Amniotic stem cell (primary cell): ENCODE measurements at places on chromosomes 12 and 14.

DNA sequence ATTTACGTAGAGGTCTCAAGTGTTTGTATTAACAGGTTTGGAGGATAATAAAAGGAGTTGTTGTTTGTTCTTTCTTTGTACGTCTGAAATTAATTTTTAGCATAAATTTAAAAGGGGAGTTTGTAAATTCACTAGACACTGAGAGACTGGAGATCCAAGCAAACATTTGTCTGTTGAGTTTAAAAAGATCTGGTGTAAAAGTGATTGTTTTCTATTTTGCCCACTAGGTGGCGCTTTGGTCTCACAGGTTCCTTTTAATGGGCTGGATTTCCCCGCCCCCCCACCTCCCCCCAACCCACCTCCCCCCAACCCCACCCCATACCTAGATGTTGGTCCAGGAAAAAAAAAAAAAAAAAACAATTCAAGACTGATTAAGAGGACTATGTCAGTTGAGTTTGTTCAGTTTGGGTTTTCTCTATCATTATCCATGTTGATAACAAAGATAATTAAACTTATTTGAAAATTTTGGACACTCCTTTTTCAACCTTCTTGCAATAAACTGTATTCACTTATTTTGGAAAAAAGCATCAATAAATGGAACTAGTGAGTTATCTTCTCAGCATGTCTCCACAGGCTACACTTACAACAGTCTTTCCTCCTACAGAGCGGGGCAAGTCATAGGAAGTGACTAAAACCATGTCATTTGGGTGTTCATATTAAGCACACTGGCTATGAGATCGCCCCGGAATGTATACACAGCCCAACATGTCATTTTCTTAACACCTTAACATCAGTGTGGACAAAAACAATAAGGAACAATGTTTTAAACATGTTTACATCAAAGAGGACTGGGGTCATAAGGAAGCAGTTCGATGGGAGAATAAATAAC is 841.1 kb downstream of the NRXN3 start:
- DNase-seq: peak; percentile 19

- no peak for DNase-seq
These were observed 348.0 kb upstream of the SOX5 start for GRCh38 chr12:24297516-24297915.

- no peak for DNase-seq
These were observed 10.7 kb downstream of the FGF6 start for GRCh38 chr12:4434706-4435425.

GRCh38 chr12:26629864-26630263 is 203.1 kb downstream of the ITPR2 start:
- DNase-seq: no peak

DNA sequence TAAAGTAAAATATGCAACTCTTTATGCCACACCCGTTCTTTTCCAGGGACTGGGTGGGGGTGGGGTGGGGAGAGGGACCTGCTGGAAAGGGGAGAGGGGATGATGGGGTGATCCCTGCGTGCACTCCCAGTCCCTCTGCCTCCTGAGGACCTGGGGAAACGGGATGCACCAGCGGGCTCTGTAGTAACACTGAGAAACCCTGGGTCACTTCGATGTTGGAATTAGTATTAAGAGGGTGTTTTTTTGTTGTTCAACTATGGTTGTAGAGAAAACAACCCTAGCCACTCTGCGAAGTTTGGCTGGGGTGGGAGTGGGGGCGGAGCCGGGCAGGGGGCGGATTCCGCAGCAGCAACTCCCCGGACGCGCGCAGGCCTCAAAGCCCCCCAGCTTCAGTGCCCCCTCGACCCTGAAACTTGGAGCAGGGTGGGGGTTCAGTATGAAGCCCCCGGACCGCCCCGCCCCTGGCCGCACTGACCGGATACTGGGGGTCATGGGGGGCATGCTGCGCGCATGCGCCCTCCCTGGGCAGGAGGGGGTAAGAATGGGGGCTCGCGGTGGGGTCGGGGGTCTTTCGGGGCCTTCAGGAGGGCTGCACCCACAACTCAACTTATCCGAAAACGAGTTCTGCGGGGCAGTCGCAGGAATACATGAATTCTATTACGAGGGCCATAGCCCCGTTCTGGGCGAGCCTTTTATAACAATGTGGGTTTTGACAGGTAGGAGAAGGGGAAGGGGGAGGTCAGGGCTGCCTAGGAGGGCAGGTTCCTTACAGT is 1.3 kb upstream of the ARHGEF25 start:
- DNase-seq: no peak

- no peak for DNase-seq
These were observed 714 bp upstream of the PSMC6 start for GRCh38 chr14:52706286-52706685.

DNA sequence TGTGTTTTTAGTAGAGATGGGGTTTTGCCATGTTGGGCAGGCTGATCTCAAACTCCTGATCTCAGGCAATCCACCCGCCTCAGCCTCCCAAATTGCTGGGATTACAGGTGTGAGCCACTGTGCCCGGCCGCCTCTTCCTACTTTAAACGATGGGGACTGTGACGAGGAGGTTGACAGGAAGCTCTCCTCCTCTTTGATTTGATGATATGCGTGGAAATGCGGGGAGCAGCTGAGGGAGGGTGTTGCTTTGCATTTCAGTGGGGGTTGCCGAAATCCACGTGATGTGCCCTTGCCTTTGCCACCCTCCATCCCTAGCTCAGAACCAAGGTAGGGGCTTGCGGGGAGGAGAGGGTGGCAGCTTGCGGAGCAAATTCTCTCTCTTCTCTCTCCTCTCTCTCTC is 189.6 kb downstream of the AACS start:
- no peak for DNase-seq

- DNase-seq: no peak
These were observed 70.7 kb downstream of the TAOK3 start for GRCh38 chr12:118302053-118302452.

DNA sequence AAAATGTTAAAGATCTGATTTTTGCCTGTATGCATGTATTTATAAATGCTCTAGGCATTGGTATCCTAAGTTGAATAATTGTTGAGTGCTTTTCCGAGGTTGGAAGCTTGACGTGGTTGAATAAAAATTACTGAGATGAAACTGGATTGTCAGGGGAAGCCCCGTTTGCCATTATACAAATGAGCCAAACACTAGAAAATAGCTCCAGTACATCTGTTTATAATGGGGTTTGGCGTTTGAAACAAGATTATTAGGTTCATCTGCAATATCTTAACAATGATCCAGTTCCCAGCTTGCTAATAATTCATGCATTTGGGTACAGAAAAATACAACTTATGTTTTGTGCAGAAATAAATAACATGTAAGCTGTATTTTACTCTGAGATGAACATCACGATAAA is 789.6 kb downstream of the GALC start:
- DNase-seq: no peak

DNA sequence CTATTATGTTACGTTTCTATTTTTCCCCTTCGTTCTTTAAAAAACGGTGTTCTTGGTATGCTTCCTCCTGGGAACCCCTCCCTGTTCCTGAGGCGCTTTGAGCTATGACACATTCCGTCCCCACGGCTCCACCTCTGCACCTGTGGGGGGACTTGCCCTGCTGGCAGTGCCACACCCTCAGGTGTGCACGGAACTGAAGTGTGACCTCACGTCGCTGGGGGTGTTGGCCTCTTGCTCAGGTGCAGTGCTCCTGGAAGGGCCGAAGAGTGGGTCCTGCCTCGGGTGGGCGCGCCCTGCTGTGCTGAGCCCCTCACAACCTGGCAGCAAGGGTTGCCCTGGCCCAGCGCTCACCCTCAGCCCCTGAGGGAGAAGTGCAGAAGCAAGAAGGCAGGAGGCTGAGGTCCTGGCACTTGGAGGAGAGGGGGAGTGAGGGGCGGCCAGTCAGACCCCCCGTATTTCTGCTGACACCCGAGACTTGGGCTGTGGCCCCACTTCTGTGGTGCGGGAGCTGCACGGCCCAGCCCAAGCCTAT is 4.9 kb downstream of the AMN start:
- no peak for DNase-seq

GRCh38 chr12:50572287-50572686 is 67.5 kb downstream of the DIP2B start:
- no peak for DNase-seq

DNA sequence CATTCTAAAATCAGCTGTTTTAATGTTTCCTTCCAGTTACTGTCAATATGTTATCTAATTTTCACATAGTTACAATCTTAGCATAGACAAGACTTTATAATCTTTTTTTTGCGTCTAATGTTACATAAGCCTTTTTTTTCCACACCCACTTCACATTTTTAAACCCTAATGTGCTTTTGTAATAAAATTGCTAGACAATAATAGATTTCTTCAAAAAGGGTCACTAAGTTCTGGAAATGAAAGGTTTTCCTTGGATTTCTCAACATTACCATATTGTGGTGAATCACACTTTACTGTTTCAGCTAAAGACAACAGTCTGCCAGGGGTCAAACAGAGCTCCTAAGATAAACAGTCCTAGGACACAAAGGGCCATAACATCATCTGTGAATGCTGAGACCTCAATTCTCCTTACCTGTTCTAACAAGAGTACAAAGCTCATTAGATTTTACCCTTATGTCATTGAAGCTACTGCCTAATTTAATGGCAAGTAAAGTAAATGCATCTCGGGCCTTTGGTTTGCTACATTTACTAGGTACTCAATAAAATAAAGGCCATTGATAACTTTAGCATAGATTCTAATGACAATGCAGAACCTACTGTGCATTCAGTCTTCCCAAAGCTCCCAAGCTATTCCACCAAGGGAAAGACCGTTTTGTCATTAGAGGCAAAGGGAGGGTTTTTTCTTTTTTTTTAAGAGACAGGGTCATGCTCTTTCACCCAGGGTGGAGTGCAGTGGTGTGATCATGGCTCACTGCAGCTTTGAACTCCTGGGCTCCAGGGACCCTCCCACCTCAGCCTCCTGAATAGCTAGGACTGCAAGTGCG is 111.2 kb upstream of the SLC38A2 start:
- no peak for DNase-seq

DNA sequence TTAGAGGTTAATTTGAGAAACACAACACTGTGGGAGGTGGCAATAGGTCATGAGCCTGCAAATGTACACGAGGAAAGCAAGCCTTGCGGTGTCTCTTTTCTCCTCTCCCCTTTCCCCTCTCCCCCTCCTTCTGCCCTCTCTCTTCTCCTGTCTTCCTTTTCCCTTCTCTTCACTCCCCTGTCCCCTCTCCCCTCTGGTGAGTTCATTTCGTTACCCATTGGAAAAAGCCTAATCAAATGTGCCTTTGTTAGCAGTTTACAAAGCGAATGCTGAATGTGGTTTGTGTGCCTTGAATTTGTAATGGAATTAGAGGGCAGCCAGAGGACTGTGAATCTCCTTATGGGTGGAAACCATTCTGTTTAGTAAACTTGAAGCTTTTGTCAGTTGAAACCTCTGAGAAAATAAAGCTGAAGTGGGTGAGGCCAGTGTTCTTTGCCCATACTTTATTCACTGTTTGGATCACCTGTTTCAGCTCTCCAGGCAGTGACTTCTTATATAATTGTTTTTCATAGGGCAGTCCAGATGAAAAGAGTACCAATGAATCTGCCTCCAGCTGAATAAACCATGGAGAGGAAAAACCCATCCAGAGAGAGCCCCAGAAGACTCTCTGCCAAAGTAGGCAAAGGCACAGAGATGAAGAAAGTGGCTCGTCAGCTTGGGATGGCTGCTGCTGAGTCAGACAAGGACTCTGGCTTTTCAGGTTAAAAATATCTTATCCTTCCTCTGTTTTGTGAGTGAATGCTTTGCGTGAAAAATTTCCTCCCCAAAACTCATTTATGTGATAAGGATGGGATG is 7.3 kb downstream of the CIPC start:
- DNase-seq: no peak

DNA sequence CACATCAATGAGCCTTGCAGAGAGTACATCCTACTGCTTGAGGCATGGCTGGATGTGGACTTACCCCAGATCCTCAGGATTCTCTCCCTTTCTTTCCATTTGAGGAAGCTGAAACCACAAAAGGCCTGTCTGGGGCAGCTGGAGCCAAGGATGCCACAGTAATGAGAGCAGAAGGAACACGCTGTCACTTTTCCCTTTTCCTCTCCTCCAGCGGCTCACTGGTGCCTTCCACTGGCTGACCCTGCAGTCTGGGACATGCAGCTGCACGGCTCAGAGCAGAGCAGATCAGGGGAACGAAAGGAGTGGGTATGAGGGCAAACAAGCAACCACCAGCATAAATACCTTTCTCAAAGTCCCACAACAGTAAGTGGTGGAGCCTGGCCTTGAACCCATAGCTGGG is 78.2 kb downstream of the GAS2L3 start:
- no peak for DNase-seq

GRCh38 chr12:12221560-12221959 is 45.3 kb downstream of the LRP6 start:
- DNase-seq: no peak

DNA sequence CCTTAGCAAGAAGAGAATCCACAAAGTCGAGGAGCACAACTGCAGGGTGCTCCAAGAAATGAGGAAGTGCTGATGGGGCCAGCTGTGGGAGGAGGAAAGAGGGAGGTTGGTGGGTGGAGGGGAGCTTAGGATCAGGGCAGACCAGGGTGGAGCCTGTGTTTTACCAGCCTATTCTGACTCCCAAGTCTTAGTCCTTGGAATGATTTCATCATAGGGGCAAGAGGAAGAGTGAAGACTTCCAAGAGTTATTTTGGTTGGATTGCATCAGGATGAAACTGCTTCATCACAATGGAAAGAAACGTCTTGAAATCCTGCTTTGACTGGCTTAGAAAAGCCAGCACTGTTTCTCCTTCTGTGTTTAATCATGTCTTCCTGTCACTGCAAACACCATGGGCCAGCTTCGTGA is 194.0 kb downstream of the DPF3 start:
- peak; percentile 32 for DNase-seq

GRCh38 chr12:92528586-92528985 is 174.2 kb upstream of the PLEKHG7 start:
- no peak for DNase-seq

DNA sequence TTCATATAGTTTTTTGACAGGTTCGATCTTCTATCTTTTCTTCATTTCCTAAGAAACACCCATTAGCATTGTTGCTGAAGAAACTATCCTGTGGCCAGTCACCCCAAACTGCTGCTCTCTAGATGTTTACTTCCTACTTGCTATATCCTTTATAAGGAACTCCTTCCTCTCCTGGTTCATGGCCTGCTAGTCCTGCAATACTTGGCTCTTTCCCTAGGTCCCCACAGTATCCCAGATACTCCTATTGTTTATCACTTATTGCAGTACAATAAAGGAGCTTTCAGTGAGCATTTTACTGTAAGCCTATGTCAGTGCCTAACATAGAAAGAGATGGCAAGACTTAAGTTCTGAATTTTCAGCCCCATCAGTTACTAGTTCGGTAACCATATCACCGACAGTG is 2.8 kb downstream of the ALDH6A1 start:
- no peak for DNase-seq

- peak; percentile 68 for DNase-seq
These were observed 15.9 kb downstream of the TAOK3 start for GRCh38 chr12:118356809-118357256.

GRCh38 chr14:54174457-54174856 is 217.8 kb upstream of the BMP4 start:
- DNase-seq: no peak

GRCh38 chr12:24695657-24696329 is 253.1 kb downstream of the BCAT1 start:
- DNase-seq: no peak
